ENCODE measurements at places on chromosomes 12 and 14. TPM values are rescaled to one million over a fixed set of nuclear protein-coding genes. Genes with fewer than 3 reads are reported as not detected.
A peak's percentile ranks its signal among the peaks of the same experiment; 100 is the strongest.

- DNase-seq: peak; percentile 83
These were observed 369.1 kb downstream of the NPAS3 start for GRCh38 chr14:33307691-33308251.

GRCh38 chr14:100330007-100330344, 6.8 kb downstream of the SLC25A47 start:
- DNase-seq: no peak

The TMEM52B gene
- not detected for total RNA-seq

The ANKRD33 gene
- 0.04 TPM for total RNA-seq
